ENCODE measurements at places on chromosomes 12 and 14.

DNA sequence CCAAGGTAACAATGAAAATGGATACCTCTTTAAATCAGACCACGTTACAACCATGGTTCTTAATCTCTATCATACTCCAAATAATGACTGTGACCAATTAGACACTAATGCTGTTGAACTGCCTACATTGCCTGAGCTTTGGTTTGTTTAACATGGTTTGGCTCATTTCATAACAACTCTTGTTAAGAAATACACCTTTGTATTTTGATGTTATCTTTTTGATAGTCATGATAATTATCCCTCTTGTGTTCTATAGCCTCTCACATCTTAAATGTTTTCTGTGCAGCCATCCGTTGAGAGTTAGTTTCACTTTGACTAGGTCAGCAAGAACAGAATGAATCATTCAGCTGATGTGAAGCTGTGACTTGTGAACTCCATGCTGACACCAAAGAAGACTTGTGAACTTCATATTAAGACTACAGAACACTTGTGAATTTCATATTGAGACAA is 75.5 kb upstream of the RERGL start:
- no peak for DNase-seq

DNA sequence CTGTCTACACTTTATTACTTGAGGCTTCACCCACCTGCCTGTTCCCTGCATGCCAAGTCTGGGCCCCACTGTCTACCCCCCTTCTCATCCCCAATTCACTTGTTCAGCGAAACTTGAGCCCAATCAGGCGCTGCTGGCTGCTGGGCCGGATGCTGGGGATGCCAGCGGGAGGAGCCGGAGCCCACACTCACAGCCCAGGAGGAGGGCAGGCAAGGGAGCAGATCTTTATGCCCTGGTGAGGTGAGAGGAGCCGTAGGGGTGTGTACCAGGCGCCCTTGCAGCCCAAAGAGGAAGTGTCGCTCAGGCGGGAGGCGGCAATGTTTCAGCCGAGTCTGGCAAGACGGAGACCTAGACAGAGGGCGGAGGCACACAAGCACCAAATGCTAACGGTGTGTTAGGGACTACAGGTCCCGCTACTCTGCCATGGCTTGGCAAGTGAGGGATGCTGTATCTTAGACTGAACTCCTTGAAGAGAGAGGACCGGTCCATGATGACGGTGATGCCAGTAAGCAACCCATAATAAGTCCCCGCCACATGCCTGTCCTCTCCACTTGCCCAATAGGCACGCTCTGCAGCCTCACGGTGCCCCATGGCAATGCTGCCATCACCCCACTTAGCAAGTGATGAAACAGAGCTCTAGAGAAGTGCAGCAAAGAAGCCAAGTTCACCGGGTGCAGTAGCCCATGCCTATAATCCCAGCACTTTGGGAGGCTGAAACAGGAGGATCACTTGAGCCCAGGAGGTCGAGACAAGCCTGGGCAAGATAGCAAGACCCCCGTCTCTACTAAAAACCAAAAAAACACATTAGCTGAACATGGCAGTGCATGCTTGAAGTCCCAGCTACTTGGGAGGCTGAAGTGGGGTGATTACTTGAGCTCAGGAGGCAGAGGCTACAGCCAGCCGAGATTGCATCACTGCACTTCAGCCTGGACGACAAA is 41.6 kb downstream of the LRRC74A start:
- no peak for DNase-seq

DNA sequence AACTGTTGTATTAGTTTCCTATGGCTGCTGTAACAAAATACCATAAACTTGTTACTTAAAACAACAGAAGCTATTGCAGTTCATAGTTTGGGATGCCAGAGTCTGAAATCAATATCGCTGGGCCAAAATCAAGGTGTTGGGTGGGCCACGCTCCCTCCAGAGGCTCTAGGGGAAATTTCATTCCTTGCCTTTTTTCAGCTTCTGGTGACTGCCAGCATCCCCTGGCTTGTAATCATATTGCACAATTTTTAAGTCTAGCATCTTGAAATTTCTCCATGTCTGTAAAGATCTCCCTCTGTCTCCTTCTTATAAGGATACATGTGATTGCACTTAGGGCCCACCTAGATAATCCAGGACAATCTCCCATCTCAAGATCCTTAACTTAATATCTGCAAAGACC is 48.8 kb upstream of the GARIN6 start:
- DNase-seq = no peak

DNA sequence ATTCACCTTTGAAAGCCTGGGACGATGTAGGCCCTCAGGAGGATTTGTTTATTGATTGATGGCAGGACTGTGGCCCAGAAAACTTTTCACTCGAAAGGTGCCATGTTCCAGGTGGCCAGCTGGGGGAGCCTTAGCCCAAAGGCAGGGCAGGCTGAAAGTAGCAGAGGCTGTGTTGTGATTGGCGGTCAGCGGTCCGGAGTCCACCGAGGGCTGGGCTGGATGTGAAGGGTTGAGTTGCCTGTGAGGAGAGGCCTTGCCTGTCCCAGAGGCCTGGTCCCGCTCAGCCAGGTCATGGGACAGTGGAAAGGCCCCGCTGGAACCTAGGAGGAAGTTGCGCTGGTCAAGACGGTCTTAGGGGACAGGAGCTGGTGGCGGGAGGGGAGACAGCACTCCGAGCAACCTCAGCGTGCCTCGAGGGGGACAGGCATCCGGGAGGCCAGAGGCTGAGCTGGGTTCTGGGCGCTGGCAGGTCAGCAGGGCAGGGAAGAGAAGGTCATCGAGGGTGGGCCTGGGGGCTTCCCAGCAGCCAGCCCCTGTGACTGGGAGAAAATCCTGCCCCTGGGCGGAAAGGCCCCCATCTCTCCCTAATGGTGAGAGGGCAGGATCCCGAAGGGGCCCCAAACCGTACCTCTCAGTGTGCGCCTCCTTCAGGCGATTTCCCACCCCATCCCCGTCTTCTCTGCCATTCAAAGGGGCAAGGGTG is 26.3 kb downstream of the CMA1 start:
- no peak for DNase-seq

DNA sequence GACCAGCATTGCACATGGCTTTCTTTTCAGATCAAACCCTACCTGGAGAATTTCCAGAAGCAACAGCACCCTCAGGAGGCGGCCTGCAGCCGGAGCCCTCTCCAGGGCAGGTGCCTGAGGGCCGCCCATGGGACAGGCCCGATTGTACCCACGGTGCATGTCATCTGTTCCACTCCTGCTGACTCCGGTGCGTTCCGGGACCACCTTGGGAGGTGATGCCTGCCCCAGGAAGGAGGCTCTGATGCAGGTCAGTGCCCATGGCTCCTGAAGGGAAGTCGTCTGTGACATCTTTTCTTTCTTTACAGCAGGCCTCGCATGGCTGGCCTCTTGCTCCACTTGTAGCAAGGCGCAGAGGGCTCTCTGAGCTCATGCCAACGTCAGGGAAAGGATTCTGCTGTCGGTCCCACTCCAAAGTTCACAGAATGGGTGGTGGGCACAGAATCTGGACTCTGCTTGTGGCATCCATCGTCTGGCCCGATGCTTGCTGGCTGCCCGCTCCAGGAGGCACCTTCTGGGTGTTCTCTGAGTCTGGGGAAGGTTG is 160.7 kb upstream of the RTL1 start:
- DNase-seq = no peak

DNA sequence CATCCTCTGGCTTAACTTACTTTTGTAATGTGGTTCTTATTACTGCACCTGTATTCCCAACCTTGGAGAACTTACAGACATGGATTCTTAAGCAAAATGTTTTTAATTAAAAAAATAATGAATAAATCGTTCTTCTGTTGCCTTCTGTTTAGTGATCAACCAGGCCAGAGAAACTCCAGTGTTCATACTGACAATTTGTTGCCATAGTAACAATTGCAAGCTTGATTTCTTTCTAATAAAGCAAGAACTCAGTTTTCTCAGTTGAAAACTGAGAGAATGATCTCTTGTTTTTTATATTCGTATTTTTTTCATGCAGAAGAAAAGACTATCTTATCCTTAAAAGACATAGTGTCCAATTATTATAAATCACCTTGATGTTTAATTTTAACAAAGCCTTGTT is 106.5 kb upstream of the LMNTD1 start:
- DNase-seq = no peak
